HFFc6 (cell line): ENCODE measurements at places on chromosomes 4 and X. TPM values are rescaled to one million over a fixed set of nuclear protein-coding genes. Genes with fewer than 3 reads are reported as not detected.

- H3K27ac ChIP-seq = no peak overlapping the region
- no peak overlapping the region for H3K4me3 ChIP-seq
- H3K4me1 ChIP-seq = no peaks in the 10 kb centered on the region
- H3K36me3 ChIP-seq = no peaks in the 10 kb centered on the region
- no peak for DNase-seq
- no peaks in the 10 kb centered on the region; the same call in 1 of the 2 replicates for H3K27me3 ChIP-seq
Observed at GRCh38 chrX:135432453-135432852, 10.7 kb downstream of the SMIM10L2A start.

GRCh38 chr4:182593402-182593801 is 323.8 kb downstream of the DCTD start:
- peaks cover 10% of the 10 kb centered on the region; the same call in 1 of the 2 replicates for H3K36me3 ChIP-seq
- peaks cover 4% of the 10 kb centered on the region for H3K27me3 ChIP-seq
- peaks cover 44% of the 10 kb centered on the region for H3K4me1 ChIP-seq
- peak overlapping the region; percentile 81 for H3K27ac ChIP-seq

- H3K4me1 ChIP-seq = peaks cover 44% of the 10 kb centered on the region
- H3K27me3 ChIP-seq = no peaks in the 10 kb centered on the region; the same call in 1 of the 2 replicates
- DNase-seq = no peak
- H3K36me3 ChIP-seq = no peaks in the 10 kb centered on the region
- no peak overlapping the region for H3K27ac ChIP-seq
Observed at GRCh38 chr4:6275351-6275750, 5.7 kb downstream of the WFS1 start.

Gene RTL9
- 0.18 to 0.33 TPM (median 0.18 TPM) in 3 replicates for total RNA-seq

DNA sequence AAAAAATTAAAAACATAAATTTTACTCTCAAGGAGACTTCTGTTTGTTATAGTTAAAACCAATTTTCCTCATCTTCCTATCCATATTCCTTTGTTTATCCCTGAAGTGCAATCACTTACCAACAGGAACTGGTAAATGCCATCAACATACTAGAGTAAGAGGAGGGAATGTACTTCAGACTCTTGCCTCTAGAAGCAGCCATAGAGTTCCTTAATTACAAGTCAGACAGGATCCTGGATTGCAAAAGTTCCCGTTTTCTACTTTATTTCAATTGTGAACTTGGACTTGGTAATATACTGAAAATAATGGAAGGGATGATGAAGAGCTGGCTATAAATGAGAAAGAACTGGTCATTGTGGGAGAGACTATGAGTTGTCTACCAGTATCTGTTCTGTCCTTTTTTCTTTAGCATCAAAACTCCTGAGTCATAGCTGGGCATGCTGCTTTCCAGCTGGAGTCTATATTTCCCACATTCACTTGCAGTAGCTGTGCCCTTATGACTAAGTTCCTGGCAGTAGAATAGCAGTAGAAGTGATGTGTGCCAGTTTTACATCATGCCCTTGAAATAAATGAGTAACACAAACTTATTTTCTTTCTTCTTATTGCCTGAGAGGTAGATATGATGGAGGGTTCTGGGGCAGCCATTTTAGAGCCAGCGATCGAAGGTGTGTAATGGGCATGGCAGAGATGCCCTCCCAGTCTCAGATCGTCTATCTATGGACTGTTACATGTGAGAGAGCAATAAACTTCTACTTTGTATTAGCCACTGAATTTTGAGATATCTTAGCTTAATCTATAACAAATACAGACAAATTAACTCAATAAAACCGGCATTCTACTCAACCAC is 26.8 kb upstream of the SPARCL1 start:
- peaks cover 6% of the 10 kb centered on the region for H3K27me3 ChIP-seq
- H3K36me3 ChIP-seq = no peaks in the 10 kb centered on the region
- no peak overlapping the region for H3K4me3 ChIP-seq
- no peak overlapping the region for H3K27ac ChIP-seq

- H3K27me3 ChIP-seq = peaks cover 9% of the 10 kb centered on the region; the same call in 1 of the 2 replicates
- peaks cover 9% of the 10 kb centered on the region; the same call in 1 of the 2 replicates for H3K4me1 ChIP-seq
- H3K27ac ChIP-seq = no peak overlapping the region
- H3K36me3 ChIP-seq = no peaks in the 10 kb centered on the region
Observed at GRCh38 chr4:108336076-108336475, 167.3 kb upstream of the LEF1 start.

DNA sequence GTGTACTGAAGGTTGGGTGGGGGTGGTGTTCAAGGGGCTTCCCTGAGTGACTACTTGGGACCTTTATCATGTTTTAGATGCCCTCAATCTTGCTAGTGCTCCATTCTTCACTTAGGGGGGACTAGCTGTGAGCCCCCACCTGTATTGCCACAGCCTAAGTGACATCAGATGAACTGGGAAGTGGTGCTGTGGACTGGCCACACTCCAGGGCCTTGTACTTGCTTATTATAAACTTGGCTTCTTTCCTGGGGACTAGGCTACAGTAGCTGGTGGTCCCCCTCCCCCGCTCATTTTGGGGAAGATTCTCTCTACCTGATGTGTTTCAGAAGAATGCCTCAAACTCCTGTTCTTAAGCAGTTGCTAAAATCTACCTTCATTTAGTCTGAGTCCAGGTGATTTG is 46.7 kb upstream of the WDR1 start:
- H3K27ac ChIP-seq = no peak overlapping the region
- peaks cover 4% of the 10 kb centered on the region for H3K27me3 ChIP-seq
- DNase-seq = no peak
- no peak overlapping the region for H3K4me3 ChIP-seq
- H3K36me3 ChIP-seq = no peaks in the 10 kb centered on the region
- H3K4me1 ChIP-seq = peaks cover 18% of the 10 kb centered on the region

DNA sequence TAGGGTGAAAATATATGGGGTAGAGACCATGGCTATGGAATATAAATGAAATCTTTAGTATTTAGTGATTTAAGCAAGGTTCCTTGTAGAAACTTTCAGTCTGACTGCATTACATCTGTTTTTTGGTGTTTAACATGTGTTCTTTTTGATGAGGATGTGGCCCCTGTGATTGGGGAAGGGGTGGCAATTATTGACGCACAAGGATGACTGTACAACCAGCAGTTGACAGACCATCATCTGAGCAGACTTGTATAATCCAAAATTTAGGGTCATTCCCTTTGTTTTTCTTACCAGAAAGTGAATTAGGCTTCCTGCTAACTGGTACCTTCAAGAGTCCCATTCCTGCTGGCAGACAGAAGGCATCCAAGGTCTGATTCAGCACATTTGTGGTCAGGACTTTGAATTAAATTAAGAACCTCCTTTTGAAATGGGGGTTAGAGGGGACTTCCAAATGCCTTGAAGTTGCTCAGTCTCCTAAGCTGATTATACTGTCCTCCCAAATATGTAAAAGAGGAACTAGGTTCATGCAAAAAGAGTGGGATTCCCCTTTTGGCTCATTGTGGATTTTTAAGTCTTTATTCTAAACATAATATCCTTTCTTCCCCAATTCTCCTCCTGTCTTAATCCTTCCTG is 112.4 kb upstream of the CXCL13 start:
- peaks cover 12% of the 10 kb centered on the region for H3K4me1 ChIP-seq
- peaks cover 9% of the 10 kb centered on the region for H3K27me3 ChIP-seq
- no peaks in the 10 kb centered on the region for H3K36me3 ChIP-seq
- H3K4me3 ChIP-seq = no peak overlapping the region
- no peak overlapping the region for H3K27ac ChIP-seq

- peaks cover 3% of the 10 kb centered on the region; the same call in 1 of the 2 replicates for H3K27me3 ChIP-seq
- H3K27ac ChIP-seq = no peak overlapping the region
- H3K4me3 ChIP-seq = no peak overlapping the region
- H3K36me3 ChIP-seq = no peaks in the 10 kb centered on the region
Observed at GRCh38 chrX:122363112-122363795, 820.8 kb upstream of the GRIA3 start.

- no peak overlapping the region for H3K4me3 ChIP-seq
- no peaks in the 10 kb centered on the region for H3K27me3 ChIP-seq
- peaks cover 6% of the 10 kb centered on the region for H3K36me3 ChIP-seq
- no peak overlapping the region for H3K27ac ChIP-seq
Observed at GRCh38 chr4:169530048-169530447, 82.3 kb downstream of the NEK1 start.

Gene KIT
- 0.11 and 1.4 TPM in 2 replicates for total RNA-seq

Gene BTK
- total RNA-seq = not detected in 3 replicates

DNA sequence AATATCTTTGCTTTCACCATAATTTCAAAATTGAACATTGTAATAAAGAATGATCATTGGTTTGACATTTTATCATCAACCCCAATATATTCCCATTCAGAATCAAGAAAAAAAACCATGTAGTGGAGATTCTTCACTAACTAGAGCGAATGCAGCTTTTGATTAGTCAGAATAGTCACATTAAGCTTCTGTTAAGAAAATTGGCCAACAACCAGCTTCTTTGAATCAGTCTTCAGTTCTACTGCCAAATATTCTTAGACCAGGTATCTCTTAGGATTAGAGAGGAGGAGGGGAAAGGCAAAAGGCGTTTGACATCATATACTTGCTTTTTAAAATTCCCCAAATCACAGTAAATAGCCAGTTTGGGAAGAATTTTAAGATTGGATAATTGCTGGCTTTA is 22.2 kb upstream of the TBC1D8B start:
- H3K27ac ChIP-seq = no peak overlapping the region
- no peak for DNase-seq
- H3K4me1 ChIP-seq = no peaks in the 10 kb centered on the region
- H3K27me3 ChIP-seq = no peaks in the 10 kb centered on the region; the same call in 1 of the 2 replicates
- H3K36me3 ChIP-seq = no peaks in the 10 kb centered on the region

Gene CHRDL1
- total RNA-seq = 0.71 to 2.4 TPM (median 0.73 TPM) in 3 replicates

Gene GABRE
- 0.30 to 2.1 TPM (median 1.3 TPM) in 3 replicates for total RNA-seq

DNA sequence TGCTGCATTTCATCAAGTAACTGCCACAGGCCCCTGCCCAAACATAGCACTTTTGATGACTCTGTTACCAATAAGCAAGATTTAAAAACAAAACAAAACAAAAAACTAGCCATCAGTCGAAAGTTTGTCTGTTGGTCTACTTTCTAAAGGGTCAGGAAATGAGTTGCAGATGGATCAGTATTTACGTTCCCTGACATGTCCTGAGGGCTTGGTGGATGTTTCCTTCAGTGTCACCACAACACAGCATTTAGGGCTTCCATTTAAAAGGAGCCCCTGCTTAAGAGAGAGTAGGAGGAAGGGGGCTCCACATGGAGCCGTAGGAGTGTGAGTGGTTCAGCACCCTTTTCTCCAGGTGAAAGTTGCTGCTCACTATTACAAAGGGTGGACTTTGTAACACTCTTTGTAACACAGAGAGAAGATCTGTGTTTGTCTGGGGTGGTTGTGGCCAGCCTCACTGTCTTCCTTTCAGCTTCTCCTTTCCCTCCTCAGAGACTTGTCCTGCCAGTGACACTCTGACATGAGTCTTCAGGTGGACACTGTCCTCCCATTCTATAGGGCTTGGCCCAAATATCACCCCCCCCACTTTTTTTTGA is 167.5 kb upstream of the PDE5A start:
- peaks cover 6% of the 10 kb centered on the region; the same call in 1 of the 2 replicates for H3K4me1 ChIP-seq
- no peaks in the 10 kb centered on the region for H3K36me3 ChIP-seq
- peaks cover 4% of the 10 kb centered on the region for H3K27me3 ChIP-seq
- no peak overlapping the region for H3K27ac ChIP-seq

GRCh38 chrX:54495814-54496516 is at the start of gene FGD1:
FGD1 (minus strand) TSS chrX:54496234; CDS start chrX:54495432, 802 bp downstream.
- peaks cover 61% of the 10 kb centered on the region for H3K4me1 ChIP-seq
- peak within 1 kb of the TSS; percentile 92 for H3K4me3 ChIP-seq
- peak; percentile 10 for DNase-seq
- H3K27me3 ChIP-seq = no peaks in the 10 kb centered on the region
- H3K36me3 ChIP-seq = peaks cover under 1% of the 10 kb centered on the region; the same call in 1 of the 2 replicates
- H3K27ac ChIP-seq = peak within 1 kb of the TSS; percentile 74

GRCh38 chrX:1717373-1717772 is 102.5 kb downstream of the ASMT start:
- H3K36me3 ChIP-seq = no peaks in the 10 kb centered on the region
- no peak overlapping the region for H3K4me3 ChIP-seq
- peaks cover 12% of the 10 kb centered on the region; the same call in 1 of the 2 replicates for H3K4me1 ChIP-seq
- peaks cover 4% of the 10 kb centered on the region for H3K27me3 ChIP-seq

DNA sequence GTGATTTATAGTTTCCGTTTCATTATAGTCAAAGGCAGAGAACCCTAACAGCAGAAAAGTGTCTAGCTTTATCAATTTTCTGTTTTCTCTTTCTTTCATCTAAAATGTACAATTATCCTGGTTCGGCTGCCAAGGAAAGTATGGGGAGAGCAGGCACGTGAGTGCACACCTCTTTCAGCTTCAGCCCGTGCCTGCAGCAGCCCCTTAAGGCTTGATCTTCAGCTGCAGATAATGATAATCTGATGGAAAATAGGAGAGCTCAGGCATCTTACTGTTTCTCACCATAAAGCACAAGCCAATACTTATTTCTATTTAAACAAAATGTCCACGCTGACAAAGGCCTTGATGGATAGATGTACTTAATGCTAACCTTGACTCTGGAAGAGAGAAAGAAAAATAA is 334.4 kb downstream of the UNC5C start:
- DNase-seq = no peak
- no peak overlapping the region for H3K27ac ChIP-seq
- peaks cover 1% of the 10 kb centered on the region for H3K27me3 ChIP-seq
- no peaks in the 10 kb centered on the region for H3K4me1 ChIP-seq
- H3K36me3 ChIP-seq = no peaks in the 10 kb centered on the region

GRCh38 chr4:113969709-113970334 is 9.6 kb downstream of the ARSJ start:
- H3K4me1 ChIP-seq = peaks cover 79% of the 10 kb centered on the region
- peak; percentile 7 for DNase-seq
- peak overlapping the region; percentile 7 for H3K4me3 ChIP-seq
- peak overlapping the region; percentile 52 for H3K27ac ChIP-seq

Gene TMA16
- 32.9 to 34.2 TPM (median 33.4 TPM) in 3 replicates for total RNA-seq

- no peak for DNase-seq
- H3K4me3 ChIP-seq = no peak overlapping the region
- H3K36me3 ChIP-seq = no peaks in the 10 kb centered on the region
- H3K27me3 ChIP-seq = no peaks in the 10 kb centered on the region
- no peak overlapping the region for H3K27ac ChIP-seq
Observed at GRCh38 chr4:87497159-87497558, 32.0 kb downstream of the SPARCL1 start.

DNA sequence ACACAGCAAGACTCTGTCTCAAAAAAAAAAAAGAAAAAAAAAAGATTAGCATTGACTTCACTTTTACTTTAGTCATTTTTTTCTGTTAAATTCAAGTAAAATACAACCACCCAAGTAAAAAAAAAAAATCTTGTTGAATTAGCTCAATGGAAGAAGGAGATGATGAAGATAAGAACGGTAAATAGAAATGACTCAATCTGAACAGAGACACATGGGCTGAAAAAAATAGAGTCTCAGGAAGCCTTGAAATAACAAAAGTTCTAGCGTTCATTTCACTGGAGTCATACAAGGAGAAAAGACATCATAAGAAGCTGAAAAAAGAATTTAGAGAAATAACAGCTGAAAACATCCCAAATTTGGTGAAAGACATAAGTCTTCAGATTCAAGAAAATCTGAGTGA is 75.5 kb downstream of the CASP3 start:
- H3K27ac ChIP-seq = peak overlapping the region; percentile 54
- H3K36me3 ChIP-seq = no peaks in the 10 kb centered on the region
- DNase-seq = peak; percentile 74
- peak overlapping the region; percentile 48; the same call in 1 of the 2 replicates for H3K4me3 ChIP-seq

Gene C4orf51
- total RNA-seq = not detected in 3 replicates
